GM20000 (cell line): ENCODE measurements at places on chromosomes 2 and 18.

GRCh38 chr2:143559147-143559546 is 429.9 kb downstream of the ARHGAP15 start:
- DNase-seq = no peak

GRCh38 chr2:31236433-31237205 is 2.7 kb downstream of the EHD3 start:
- DNase-seq = no peak

GRCh38 chr2:31980674-31981356 is 30.0 kb downstream of the MEMO1 start:
- DNase-seq = peak; percentile 77

DNA sequence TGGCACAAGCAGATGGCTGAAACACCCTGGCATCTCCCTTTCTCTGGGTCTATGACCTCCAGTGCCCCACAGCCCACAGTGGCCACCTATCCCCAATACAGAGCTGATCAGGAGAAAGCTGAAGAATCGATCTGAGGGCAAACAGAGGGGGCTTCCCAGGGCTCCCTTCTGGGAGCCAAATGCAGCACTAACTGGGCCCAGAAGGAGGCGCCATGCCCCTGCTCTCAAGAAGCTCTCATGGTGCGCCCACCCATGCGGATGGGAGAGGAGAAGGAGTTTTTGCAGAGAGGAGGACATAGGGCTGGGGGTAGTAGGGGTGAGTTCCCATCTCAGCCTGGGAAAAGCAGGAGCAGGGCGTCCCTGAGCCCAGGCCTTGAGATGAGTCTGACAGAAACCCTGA is 787.3 kb upstream of the RAB6C start:
- no peak for DNase-seq

DNA sequence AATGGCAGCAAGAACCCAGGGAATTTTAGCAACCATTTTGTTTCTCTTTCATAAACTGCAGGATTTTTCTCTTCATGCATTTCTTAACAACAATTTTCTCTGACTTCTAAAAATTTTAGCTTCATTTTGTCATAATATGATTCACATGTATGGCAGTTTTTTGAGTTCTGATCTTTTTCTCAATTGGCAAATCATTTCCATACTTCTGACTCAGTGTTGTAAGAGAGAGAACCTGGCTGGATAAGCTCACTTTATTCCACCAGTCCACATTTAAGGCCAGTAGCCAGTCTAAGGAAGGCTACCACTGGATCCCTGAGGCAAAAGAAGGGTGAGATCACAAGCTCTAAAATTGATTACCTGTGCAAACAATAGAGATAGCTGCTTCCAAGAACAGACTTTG is 42.8 kb upstream of the COL3A1 start:
- no peak for DNase-seq

- no peak for DNase-seq
Observed at GRCh38 chr2:24404491-24404921, 44.2 kb upstream of the ITSN2 start.

- DNase-seq = no peak
Observed at GRCh38 chr2:176613323-176613987, 344.2 kb downstream of the MTX2 start.

DNA sequence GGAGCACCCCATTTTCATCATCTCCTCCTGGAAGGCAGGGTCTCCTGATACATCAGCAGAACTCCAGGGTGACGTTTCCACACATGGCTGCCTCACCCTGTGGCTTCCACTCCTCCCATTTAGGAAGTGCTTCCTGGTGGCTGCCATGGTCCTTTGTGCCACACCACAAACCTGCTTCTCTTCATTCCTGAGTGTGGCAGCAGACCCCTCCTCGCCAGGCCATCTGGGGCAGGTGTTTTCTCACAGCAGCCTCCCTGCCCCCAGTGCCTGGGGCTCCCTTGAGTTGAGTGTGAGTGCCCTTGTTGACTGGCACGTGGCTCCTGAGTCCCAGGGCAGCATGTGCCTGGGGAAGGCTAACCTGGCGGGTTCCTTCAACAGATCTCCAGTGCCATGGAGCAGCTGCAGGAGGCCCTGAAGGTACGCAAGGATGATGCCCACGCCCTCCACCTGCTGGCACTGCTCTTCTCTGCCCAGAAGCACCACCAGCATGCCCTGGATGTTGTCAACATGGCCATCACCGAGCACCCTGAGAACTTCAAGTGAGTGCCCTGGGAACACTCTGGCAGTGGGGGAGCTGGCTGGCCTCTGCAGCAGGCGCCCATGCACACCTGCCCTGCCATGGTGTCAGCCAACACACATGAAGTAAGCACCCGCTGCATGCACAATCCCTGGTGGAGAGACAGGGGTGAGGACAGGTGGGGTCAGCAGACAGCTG is 113.4 kb upstream of the MCFD2 start:
- no peak for DNase-seq

DNA sequence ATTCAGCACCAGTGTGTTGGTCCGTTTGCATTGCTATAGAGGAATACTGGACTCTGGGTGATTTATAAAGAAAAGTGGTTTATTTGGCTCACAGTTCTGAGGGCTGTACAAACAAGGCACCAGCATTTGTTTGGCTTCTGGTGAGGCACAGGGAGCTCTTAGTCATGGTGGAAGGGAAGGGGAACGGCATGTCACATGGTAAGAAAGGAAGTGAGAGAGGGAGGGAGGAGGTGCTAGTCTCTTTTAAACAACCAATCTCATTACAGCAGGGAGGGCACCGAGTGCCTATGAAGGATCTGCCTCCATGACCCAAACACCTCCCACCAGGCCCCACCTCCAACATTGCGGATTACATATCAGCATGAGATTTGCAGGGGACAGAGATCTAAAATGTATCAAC is 143.9 kb upstream of the DLX2 start:
- DNase-seq = no peak

DNA sequence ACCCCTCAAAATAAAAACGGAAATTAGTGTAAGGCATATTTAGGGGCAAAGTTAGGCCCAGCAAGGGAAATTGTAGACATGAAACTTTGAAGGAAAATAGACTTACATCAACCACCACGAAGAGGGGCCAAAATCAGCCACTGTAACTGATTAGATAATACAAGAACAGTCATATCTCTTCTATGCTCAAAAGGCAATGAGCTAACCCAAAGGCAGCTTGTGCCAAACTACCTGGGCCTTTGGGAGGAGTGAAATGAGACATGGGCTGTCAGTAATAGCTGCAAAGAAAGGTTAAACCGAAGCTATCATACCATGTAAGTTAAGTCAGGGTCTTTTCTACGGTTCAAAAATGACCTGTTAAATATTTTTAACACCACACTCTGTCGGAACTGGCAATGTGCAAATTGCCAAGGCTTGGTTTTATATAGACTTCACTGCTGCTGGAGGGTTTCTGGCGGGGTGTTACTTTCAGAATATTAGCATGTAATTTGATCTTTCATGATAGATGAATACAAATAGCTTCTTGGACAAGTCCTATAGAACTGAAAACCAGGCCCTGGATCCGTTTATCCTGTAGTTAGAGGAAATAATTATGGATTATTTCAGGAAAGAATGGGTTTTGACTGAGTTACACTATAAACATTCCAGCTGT is 69.6 kb downstream of the ACVR1 start:
- no peak for DNase-seq

DNA sequence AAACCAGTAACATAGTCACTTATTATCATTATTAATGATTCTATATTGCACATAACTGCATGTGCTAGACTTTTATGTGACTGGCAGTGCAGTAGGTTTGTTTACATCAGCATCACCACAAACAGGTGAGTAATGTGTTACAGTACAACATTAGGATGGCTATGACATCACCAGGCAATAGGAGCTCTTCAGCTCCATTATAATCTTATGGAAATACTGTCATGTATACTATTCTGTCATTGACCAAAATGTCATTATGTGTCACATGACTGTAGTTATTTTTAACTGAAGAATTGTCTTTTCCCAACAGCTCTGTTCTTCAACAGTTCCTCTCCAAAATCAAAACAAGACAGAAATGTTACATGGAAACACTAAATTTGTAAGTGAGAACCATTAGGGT is 96.3 kb downstream of the C18orf54 start:
- DNase-seq = no peak

- no peak for DNase-seq
Observed at GRCh38 chr2:148930046-148930775, 55.2 kb downstream of the KIF5C start.

- DNase-seq = no peak
Observed at GRCh38 chr2:66164470-66164869, 270.5 kb upstream of the MEIS1 start.

- no peak for DNase-seq
Observed at GRCh38 chr2:161217597-161218185, 57.5 kb downstream of the TANK start.

- DNase-seq = no peak
Observed at GRCh38 chr2:227674485-227674884, 7.9 kb downstream of the SCYGR5 start.

DNA sequence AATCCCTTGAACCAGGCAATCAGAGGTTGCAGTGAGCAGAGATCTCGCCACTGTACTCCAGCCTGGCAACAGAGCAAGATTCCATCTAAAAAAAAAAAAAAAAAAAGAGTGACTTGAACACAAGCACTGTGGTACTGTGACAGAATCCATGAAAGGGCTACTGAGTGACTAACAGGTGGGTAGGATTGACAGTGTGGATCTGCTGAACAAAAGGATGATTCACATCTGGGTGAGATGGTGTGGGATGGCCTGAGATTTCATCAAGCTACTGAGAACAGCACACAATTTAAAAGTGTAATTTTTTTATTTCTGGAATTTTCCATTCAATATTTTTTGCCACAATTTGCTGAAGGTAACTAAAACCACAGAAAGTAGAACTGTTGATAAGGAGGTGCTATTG is 13.3 kb upstream of the SP3 start:
- no peak for DNase-seq

DNA sequence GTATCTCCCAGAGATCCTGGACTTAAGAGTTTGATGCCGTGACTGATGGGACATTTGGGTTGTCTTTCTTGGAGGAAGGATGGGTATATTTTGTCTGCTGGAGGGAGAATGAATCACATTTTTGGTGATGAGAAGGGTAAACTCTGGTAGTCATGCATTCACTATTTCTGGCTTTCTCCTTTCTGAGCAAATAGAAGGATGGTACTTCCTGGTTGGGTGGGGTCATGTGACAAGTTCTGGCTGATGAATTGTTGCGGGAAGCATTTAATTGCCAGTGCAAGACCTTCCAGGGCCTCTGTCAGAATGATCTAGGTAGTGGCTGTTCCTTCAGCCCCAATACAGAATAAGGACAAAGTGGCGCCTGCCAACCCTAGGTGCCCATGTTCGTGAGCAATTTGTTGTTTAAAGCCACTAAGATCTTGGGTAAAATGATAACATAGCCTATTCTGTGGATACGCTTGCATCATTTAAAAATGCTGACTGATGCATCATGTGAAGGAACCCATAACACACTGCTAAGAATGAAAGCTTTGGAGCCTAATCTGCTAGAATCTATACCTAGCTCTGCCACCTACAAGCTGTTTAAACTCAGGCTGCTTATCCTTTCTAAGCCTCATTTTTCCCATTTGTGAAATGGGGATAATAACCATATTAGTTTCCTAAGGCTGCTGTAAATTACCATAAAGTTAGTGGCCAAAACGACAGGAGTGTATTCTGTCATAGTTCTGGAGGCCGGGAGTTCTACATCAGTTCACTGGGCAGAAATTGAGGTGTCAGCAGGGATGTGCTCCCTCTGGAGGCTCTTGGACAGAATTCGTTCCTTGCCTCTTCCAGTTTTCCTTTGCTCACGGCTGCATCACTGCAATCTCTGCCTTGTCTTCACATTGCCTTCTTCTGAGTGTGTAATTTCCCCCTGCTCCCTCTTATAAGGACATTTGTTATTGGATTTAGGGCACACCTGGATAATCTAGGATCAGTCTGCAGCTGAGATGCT is 281.3 kb downstream of the AGPS start:
- DNase-seq = no peak

DNA sequence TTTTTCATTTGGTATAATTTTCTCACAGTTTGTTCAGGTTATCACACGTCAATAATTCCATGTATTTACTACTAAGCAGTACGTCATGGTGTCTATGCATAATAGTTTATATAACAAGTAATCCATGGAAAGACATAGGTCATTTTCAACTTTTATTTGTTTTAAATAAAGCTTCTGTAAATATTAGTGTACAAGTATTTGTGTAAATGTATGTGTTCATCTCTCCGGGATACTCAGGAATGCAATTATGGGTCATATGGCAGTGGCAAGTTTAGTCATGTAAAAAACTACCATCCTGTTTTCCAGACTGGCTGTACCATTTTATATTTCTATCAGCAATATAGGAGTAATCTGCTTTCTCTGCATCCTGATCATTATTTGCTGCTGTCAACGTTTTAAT is 231.1 kb upstream of the ZNF804A start:
- no peak for DNase-seq
